ENCODE measurements at places on chromosomes 3 and 15.

GRCh38 chr15:97504031-97504792, 456.3 kb upstream of the ARRDC4 start:
- DNase-seq = peak; percentile 34

DNA sequence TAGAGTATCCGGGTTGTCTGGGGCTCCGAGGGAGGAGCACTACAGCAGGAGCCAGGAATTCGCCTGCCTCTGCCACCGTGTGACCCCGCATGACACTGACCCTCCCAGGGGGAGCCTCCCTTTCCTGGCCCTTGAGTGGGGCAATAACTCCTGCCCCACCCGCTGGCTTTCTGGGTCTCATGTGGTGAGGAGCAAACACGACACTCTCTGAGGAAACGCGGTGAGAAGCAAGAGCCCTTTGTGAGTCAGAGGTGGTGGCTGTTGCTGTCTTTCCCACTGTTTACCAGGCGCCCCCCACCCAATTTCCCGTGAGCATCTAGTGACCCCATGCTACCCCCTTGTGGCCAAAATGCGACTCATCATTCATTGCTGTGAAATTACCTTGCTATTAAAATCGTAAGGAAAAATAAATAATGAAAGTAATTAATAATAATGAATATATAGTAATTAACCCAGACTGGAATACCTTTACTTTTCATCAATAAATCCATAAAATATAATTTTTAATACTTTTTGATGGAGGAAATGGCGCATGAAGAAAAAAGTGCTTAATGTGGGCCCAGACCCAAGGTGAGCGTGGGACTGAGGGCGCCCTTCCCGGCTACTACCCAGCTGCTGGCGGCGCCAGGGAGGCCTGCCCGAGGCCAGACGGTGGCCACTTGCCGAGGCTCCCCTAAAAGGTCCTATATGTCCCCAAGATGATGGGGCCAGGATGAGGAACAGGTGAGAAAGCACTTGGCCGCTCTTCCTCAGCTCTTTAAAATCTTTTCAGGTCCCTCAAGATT, 29.3 kb downstream of the CCNL1 start:
- DNase-seq = peak; percentile 56

GRCh38 chr15:75720787-75721479, 8.3 kb upstream of the CSPG4 start:
- peak; percentile 55 for DNase-seq

DNA sequence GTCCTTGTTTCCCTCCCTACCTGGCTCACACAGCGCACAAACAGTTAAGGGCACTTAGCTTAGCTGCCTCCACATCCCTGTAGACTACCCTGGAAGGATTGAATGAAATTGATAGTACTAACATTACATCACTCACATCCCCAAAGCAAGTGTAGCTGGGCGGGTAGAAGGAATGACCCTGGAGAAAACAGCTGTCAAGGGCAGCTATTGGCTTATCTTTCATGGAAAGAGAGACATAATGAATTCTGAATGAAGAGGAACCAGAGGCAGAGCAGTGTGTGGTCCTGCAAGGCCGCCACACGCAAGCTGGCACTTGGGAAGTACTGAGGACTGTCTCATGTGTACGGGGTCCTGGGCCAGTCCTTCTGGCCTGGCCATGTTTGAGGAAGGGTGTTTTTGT, 369.6 kb upstream of the RGMA start:
- DNase-seq = no peak

- peak; percentile 3 for DNase-seq
Observed at GRCh38 chr3:81581966-81582599, 179.4 kb downstream of the GBE1 start.

GRCh38 chr3:185341616-185342458, 21.1 kb upstream of the MAP3K13 start:
- DNase-seq = no peak

GRCh38 chr3:97037294-97037943, 223.0 kb downstream of the EPHA6 start:
- DNase-seq = no peak

DNA sequence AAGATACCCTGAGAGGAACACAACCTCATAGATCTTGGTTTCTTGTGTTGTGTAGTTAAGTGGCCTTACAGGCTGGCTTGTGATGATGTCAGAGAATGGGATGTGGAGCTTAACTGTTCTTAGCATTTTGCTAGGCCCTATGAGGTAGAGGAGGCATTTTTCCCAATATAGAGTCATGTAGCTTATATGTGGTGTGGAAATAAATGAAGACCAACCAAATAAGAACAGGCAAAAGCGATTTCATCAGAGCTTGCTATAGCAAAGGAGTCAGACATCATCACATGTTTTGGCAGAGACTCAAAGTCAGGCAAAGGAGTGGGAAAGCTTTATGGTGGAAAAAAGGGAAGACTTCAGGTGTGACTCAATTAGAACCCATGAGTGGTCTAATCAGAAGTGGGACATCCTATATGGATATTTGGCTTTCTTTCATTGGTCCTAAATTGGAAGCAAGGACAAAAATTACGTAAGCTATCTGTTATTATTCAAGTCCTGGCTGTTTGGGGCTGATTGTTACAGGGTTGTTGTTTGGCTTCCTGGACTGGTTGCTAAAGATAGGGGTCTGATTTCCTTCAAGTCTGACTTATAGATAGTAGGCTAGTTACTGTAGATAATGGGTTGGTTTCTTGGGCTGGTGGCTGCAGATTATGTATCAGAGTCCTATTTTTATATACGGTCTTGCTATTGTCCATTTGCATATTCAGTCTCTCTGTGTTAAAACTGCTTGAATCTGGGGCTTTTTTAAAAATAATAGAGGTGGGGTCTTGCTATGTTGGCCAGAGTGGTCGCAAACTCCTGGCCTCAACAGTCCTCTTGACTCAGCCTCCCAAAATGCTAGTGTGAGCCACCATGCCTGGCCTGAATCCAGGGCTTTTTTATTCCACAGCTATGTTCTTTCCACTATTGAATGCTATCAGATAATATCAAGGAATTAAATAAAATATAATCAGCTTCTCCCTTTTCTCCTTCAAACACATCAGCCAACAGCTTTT, 30.3 kb upstream of the SETD2 start:
- DNase-seq = no peak

DNA sequence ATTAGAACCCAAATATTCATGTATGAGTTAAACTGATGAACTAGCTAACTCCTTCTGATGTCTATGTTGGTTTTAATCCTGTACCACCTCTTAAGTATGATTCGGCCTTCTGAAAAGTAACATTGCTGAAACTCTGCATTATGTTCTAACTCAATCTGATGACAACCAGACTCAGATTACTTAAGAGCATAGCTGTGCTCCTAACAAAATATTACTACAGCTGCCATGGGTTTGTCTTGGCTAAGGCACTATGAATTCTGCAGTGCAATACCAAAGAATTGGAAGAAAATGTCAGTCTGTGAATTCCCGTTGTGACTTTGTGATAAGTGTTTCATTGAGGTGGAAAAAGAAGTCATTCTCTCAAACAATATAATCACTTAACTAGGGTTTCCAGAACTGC, 224.4 kb downstream of the ZMAT3 start:
- no peak for DNase-seq

DNA sequence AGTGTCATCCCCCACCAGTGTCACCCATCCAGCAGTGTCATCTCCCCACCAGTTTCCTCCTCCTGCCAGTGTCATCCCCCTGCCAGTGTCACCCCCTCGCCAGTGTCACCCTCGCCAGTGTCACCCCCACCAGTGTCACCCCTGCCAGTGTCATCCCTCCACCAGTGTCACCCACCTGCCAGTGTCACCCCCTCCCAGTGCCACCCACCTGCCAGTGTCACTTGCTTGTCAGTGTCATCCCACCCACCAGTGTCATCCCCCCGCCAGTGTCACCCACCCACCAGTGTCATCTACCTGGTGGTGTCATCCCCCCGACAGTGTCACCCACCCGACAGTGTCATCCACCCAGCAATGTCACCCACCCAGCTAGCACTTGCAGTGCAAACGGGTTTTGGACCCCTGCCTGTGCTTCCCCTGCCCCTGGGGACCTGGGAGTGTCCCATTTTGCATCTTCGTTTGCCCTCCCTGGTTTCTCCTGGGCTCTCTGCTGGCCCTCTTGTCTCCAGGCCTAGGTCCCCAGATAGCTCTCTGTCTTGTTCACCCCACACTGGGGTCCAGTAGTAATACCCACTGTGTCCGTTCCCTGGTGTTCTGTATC, 99.8 kb upstream of the PRR20G start:
- DNase-seq = no peak

- DNase-seq = no peak
Observed at GRCh38 chr3:45234250-45234649, 8.2 kb upstream of the TMEM158 start.

- no peak for DNase-seq
Observed at GRCh38 chr3:133880287-133880686, 15.4 kb downstream of the RAB6B start.

- DNase-seq = no peak
Observed at GRCh38 chr3:42164656-42165055, 73.5 kb downstream of the TRAK1 start.

DNA sequence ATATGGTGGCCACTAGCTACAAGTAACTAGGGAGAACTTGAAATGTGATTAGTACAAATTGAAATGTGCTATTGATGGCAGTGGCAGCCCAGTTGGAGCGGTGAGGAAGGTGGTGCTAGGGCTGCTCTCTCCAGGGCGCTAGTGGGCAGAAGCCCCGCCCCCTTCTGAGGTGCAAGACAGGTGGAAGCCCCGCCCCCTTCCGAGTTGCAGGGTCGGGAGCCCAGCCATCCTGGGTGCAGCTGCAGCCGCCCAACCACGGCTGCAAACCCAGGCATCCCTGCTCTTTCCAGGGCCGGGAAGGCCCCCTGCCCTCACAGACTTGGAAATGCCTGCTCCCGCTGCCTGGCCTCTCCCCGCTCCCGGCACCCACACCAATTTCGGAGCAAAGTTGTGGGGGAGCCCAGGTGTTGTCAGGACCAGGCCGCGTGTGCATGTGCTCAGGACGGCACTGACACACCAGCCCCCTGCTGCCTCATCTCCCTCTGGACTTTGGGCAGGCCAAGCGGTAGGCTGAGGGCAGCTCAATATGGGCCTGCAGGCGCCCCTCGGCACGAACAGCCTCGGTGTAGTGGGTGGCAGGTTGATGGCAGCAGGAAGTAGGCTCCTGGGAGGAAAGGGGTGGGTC, 10.0 kb downstream of the ATR start:
- DNase-seq = no peak

DNA sequence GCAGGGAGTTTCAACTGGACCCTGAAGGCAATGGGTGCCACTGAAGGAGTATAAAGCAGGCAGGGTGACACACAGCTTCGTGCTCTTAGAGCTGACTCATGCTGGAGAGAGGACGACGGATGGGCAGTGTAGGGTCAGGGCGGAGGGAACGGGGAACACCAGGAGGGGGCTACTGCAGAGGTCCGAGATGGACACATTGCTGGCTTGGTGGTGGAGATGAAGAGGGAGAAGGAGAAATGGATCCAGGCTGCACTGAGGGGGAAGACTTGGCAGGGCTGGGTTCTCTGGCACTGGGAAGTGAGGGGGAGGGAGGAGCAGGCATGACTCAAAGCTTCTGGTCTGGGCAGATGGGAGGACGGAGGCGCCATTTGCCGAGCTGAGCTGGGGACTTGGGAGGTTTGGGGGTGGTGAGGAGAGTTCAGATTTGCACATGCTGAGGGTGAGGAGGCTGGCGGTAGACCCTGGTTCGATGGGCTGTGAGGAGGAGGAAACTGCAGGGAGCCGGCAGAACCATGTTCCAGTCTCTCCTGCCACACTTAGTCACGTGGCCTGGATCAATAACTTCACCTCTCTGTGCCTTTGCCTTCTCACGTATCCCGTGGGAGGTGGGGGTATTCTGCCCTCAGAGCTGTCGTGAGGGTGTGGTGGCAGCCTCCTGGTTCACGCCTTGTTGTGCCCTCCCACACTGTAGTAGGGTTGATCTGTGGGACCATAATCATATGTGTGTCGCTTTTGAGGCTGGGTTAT, 4.6 kb upstream of the KCTD6 start:
- DNase-seq = peak; percentile 51

DNA sequence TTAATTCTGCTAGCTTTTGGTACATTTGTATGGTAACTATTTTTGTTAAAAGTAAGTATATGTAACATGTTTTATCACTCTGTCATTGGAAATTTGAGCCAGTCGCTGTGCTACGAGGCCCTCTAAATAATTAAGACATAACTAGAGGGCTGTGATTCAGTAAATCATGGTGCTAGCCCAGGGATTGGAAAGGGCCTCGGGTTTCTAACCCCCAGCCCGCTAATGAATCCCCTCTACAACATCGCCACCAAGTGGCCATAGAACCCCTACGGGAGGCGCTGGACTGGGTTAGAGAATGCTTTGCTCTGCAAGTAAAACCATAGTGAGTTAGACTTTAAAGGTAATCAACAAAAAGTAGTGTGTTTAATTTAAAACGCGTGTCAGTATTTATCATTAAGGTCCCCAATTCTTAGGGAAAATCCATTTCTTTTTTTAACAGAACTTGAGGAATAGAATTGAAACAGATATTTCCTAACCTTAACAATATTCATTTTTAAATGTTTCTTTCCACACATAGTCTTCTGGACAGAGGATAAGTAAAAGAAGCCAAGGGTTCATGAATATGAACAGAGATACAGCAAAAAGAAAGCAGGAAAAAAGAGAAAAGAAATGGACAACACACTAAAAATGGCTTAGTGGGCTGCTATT, 744.7 kb downstream of the EPHA3 start:
- peak; percentile 15 for DNase-seq

- no peak for DNase-seq
Observed at GRCh38 chr3:66338927-66339326, 118.1 kb downstream of the SLC25A26 start.

GRCh38 chr3:23916886-23917678, at the start of the genes NKIRAS1 and RPL15:
Gene NKIRAS1 (minus strand): TSS chr3:23916990. CDS start chr3:23910904, 6,086 bp downstream.
Gene RPL15 (plus strand): TSS chr3:23917132. CDS start chr3:23917860, 728 bp downstream.
- DNase-seq = peak; percentile 95

- DNase-seq = no peak
Observed at GRCh38 chr3:25903371-25904129, 113.7 kb downstream of the OXSM start.

DNA sequence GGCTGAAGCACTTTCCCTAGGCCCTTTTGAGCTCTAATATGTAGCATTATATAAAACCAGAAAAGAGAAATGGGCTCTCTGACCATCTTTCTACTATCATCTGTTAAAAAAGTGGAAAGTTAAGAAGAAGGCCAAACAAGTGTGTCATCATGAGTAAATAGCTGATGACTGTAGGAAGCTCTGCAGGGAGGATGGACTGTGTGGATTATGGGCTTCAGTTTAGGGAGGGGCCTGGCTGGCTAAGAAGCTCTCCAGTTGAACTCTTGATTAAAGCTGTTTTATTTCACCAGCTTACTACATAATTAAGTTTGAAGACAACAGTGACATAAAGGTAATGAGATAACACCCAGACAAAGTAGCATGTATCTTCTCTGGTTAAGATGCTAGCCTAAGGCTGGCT, 30.6 kb downstream of the INTS14 start:
- DNase-seq = no peak

DNA sequence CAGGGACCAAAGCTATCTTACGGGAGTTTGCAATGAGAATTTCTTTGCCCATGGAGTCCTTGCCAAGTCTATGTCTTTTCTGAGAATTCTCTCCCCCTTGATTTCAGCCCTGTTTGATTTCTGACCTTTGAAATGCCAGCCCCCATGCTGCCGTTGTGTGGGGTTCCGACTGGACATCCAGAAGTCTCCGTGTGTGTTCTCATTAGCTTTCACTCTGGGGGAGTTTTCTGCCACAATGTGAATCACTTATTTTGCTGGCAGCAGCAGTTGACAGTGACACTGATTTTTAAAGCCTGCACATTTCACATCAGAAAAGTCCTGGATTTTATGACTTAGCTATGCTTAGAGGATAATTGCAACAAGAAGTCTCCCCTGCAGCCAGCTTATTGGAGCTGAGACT, 98.4 kb upstream of the CTDSPL start:
- DNase-seq = no peak
